ENCODE measurements at places on chromosomes 3 and 15.

DNA sequence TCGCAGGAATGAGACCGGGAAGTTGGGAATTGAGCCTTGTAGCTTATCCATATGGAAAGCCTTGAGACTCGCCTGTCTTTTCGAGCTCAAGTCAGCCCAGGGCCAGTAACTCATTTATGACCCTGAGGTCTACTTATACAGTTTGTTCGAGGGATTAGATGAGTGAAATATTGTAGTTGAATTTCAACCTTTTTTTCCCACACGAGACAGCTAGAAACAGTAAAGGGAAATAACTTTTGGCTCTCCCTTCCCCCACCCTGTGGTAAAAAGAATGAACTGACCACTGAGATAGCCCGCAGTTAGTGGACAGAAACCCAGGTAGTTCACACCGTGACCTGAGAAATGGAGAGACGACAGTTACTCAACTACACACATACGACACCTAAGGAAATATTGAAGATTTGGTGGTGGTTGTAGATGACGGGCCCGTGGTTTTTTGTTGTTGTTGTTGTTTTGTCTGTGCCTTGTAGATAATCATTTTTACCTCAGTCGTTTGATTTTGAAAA, 841 bp downstream of the EIF3J start:
- DNase-seq = no peak

DNA sequence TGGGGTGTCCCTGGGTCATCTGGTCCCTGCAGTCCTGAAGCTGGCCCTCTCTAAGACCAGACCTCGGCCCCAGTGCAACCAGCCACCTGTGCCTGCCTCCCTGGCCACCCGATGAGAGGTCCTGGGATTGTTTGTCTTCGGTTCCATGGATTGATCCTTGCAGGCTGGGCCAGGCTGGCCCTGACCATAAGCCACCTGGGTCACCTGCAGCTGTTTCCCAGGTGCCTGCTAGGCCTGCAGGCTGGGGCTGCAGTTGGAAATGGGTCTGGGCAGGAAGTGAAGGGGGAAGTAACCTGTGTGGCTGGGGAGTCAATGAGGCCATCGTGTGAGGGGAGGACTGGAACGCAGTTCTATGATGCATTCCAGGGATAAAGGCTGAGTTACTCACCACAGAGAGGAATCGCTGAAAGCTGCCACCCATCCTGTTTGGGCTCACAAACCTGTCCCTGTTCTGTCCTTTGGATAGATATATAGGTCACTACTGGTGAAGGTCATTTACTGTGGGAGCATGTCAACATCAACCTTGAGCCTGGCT, 30.9 kb upstream of the VPS8 start:
- no peak for DNase-seq

GRCh38 chr15:46858150-46858549, 859.2 kb upstream of the SEMA6D start:
- DNase-seq = no peak

DNA sequence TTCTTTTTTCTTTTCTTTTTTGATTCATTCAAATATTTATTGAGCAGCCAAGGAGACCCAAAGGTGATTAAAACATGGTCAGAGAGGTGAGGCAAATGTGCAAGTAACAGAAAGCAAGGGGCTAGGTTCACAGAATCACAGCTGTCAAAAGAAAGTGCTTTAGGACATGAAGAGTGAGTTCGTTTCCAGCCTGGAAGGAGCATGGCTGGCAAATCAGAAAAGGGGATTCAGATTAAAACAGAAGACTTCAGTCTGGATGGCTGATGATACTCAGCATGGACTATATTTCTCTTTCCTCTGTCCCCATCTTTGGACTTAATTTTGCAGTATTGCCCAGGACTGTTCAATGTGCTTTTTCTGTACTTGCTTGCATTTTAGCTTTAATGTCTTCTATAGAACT, 151.2 kb downstream of the NR1D2 start:
- DNase-seq = no peak

DNA sequence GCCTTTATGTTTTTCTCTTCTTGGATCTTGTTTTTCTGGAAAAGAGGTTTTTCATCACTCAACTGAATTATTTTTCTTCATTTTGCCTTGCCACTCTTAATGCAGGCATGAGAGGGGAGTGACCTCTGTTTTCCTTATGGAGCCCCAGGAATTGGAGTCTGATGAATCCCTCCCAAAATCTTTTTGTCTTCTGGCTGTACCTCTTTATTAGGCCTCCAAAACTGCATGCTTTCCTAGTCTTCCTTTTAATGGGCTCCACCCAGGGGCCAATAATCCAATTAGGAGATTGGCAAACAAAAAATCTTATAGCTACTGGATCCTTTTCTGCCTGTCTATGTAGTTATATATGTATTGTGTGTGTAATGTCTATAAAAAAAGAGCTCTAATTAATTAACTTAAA, 192.4 kb upstream of the PEX5L start:
- DNase-seq = no peak

- no peak for DNase-seq
Observed at GRCh38 chr3:8421267-8421666, 80.4 kb upstream of the LMCD1 start.

- no peak for DNase-seq
Observed at GRCh38 chr3:59566481-59566975, 516.7 kb upstream of the CFAP20DC start.

DNA sequence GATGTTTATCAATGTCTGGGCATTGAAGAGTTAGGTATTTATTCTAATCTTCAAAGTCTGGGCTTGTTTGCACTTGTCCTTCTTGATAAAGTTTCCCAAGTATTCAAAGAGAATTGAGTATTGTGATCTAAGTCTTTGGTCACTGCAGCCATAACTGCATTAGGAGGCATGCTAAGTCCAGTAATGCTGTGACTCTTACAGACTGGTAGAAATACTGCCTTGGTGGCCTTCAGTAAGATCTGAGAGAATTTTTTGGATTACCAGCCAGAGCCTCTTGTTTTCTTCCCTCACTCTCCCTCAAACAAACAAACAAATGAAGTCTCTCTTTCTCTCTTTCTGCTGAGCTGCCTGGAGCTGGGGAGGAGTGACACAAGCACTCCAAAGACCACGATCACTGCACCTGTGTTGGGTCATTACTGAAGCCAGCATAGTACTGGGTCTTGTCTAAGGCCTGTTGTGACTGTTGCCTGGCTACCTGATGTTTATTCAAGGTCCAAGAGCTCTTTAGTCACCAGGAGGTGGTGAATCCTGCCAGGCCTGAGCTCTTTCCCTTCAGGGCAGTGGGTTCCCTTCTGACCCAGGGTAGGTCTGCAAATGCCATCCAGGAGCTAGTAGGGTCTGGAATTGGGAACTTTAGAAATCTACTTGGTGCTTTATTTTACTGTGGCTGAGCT, 14.8 kb upstream of the RBP2 start:
- no peak for DNase-seq

DNA sequence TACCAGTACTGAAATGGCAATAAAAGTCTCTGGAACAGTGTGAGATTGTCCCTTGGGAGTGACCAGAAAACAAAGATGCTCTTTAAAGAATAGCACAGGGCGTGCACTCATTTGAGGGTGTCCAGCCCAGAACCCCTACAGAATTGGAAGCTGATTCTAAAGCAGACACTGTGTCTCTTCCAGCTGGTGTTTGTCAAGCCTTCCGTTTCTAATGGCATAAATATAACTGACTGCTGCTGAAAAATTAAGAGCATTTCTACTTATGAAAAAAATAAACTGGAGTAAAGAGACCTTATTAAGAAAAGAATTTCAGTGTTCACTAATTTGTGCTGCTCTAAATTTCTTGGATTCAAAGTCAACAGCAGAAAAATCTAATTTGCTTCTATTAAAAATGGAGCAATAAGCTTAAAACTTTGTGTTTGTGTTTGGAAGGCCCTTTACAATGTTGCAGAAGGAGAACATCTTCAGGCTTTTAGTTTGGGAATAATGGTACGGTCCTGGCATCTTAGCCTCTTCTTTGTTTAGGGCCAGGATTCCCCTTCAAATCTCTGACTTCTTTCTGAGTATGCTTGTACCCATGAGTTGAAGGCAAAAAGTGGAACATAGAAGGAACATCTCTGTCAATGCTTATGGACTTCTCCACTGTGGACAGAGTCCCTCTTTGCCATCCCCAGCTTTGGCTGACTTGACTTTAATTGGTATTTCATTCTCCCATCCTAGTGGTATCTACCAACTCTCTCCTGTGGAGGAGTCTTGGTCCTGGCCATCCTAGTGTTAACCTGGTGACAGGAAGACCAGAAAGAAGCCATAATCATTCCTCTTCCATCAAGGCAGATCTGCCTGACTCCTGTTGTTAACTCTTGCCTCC, 65.9 kb downstream of the THSD4 start:
- DNase-seq = no peak

DNA sequence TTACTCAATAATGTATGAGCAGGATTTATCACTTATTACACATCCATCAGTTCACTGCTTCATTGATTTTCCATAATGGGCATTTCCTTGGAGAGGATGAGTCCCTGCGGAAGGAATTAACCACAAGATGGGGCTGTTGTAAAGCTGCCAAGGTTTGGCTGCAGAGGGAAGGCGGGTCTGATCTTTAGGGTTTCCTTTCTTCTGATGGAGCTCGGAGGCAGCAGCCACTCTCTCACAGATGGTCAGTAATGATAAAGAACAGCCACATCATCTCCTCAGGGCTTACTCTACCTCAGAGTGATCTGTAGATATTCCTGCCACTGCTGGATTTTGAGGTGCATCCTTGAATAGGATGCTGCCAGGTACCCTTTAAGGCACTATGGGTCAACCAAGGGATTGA, 115.2 kb downstream of the USP13 start:
- no peak for DNase-seq

DNA sequence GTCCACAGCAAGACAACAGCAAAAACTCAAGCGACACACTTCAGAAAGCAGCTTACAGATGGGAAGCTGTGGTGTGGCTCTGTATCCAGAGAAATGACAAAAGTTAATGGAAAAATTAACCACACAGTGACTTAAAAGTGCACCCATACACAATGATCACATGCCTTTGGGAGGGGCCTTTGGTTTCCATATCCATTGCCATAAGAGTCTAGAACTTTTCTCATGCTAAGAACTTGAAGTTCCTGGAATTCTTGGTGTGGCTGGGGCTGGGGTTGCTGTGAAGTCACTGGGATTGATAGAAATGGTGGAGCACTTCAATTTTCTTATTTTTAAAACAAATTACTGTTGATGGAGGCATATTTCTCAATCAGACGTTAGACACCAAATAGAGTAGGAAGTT, 108.6 kb upstream of the FEZF2 start:
- DNase-seq = no peak

DNA sequence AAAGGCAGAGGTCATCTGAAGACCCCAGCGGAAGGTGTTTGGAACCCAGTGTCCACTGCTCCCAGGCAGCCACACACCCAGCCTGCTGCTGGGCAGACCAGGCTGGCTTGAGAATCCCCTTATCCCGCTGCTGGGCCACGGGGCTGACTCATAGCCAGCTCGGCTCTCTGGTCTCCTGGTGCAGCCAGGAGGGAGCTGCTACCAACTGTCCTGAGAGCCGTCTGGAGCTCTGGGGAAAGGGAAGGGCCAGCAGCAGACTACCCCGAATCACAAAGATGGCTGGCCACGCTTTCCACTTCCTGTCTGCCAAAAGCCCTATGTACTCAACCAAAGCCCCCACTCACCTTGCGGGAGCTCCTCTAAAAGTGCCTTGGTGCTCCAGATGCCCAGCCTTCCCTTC, 38.3 kb downstream of the WHAMM start:
- DNase-seq = no peak

DNA sequence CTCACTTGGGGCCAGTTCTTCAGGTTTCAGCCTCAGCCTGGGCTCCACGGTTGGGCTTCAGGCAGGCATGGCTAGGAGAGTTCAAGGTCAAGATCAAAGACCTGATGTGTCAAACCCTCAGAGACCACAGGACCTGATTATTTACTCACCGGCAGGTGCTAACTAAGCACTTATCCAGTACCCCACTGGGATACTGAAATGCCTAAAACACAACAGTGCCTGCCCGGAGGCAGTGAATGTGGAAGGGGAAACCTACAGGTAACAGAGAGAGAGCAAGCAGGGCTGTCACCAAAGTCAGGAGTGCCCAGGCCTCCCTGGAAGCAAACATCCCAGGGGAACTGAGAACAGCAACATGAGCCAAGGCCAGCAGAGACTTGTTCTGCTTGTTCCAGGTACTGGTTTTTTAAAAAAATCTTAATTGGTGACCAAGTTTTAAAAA, 6.7 kb downstream of the IDH2 start:
- DNase-seq = no peak

- DNase-seq = peak; percentile 82
Observed at GRCh38 chr15:90931828-90932659, at the start of gene HDDC3. Gene HDDC3, minus strand, starts transcription at chr15:90932549. Its CDS starts 9 bp downstream, at chr15:90932540.

GRCh38 chr3:71323558-71323957, 260.0 kb downstream of the FOXP1 start:
- no peak for DNase-seq

Measured in stimulated activated CD8-positive, alpha-beta memory T cell treated with anti-CD3 and anti-CD28 coated beads, Interleukin-15, amount 100 ng/mL, for 48 hours (primary cell).